ENCODE measurements at places on chromosomes 7 and 10. TPM values are rescaled to one million over a fixed set of nuclear protein-coding genes. Genes with fewer than 3 reads are reported as not detected.

The PTPN20 gene
- total RNA-seq = 0.27 TPM

GRCh38 chr10:79349766-79350406 lies 2.6 kb downstream of the PPIF start:
- DNase-seq = no peak

DNA sequence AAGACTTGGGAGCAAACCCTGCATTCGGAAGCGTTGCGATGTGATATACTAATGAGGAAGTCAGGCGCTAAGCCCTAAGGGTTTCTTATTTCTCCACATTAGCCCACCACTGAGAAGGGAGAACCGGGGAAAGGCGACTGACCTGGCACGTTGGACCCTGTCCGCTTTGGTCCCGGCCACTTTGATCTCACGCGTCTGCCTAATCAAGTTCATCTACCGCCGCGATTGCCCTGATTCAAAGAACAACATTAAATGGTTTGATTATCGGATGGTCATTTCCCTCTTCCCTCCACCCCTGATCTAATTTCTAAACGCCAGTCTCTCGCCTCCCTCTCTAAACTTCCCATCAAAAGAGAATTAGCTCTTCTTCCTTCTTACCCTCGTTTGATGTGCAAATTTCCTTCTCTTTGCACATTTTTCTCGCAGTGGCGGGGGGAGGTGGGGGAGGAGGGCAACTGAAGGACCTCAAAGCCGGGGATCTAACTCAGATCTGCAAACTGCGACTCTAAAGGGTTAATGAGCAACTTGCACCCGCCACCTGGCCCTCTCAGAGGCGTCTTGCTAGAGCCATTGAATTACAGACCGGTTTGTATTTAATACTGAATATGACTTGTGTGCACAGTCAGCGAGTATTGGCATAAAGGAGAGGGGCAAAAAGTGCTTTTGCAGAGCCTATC lies 687 bp upstream of the DKK1 start:
- peak; percentile 8 for DNase-seq

The SEMA3A gene
- total RNA-seq = 118 TPM

Measured in fibroblast of the aortic adventitia (primary cell).